Cerebellar nuclear complex (tissue), 1 donor: ENCODE measurements at places on chromosomes 12 and 14.
A peak's percentile ranks its signal among the peaks of the same experiment; 100 is the strongest.

DNA sequence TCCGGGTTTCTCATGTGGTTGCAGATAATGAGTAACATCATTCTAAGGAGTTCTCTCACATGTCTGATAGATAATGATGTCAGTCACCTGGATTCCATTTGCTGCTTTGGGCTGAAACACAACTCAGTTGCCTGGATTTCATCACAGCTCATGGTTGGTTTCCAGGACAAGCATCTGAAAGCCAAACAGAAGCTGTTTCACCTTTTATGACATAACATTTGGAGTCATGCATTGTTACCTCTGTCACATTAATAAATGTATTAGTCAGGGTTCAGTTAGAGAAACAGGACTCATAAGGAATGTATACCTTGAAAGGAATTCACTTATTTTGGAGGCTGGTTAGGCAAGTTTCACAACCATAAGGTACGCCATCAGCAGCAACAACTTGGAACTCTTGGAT lies 251.9 kb upstream of the ATXN7L3B start:
- no peak for DNase-seq

DNA sequence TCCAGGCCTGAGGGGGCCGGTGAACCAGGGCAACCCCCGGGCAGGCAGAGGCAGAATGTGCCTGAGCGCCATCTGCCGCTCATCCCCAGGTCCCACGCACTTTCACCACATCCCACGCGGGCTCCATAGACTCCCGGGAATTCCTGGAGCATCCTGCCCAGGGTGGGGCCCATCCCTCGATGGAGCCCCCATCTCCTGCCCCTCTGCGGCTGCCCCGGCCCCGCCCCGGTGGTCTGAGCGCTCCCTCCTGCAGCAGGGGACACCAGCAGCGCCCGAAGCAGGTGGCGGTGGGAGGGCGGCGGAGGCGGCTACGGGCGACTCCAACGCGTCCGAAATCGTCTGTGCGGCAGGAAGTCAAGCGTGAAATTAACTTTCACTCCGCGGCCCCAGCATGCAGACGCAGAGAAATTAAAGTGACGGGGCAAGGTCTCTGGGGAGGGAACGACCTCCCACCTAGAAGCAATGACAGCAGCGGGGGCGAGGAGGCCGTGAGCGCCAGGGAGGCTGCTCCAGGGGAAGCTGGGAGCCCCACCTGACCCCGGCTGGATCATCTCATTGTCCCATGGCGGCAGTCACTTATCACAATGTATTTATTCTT lies 122.2 kb downstream of the NCOR2 start:
- no peak for DNase-seq

DNA sequence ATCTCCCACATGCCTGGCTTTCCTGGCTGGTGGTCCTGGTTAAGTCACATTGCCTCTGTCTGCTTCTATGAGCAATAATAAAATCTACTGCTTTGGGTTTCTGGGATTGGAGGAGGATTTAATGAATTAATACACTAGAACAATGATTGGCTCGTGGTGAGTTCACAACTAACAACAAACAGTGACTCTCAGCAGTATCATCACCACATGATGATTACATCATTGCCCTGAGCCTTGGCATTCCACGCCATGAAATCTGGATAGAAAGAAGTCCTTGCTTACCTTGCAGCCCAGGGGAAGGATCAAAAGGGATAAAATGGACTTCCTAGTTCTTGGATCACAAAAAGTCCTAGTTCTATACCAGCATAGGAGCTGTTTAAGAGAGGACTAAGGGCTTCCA lies 1069.0 kb downstream of the VRK1 start:
- no peak for DNase-seq

- DNase-seq = no peak
These were observed 49.2 kb downstream of the TMEM132D start for GRCh38 chr12:129854591-129854990.

- no peak for DNase-seq
These were observed 304.8 kb upstream of the OR4E1 start for GRCh38 chr14:21978184-21978998.

DNA sequence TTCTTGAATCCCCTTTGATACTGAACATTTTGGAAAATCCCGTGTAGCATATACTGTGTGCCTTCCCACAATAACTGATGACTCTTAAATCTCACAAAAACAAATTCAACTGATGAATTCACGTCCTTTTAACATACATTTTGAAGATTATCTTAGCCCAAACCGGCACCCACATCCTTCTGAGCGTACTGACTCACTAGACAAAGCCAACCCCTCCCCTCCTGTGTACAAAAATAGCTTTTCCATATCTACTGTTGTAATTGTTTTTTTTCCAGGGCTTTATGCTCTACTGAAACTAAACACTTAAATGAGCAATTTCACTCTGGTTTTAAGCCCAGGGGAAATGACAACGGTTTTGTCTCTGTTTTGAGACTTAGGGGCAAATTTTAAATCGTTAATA lies 109.4 kb upstream of the ATF7IP start:
- no peak for DNase-seq

DNA sequence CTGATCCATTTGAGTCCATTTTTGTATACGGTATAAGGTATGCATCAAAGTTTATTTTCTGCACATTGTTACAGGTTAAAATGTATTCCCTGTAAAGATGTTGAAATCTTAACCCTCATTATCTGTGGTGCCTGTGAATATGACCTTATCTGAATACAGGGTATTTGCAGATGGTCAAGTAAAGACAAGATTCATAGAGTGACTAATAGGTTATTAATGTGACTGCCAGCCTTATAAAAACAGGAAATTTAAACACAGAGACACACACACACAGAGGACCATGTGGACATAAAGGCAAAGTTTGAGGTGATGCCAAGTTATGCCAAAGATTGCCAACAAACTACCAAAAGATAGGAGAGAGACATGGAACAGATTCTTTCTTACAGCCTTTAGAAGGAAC lies 347.2 kb upstream of the DCN start:
- no peak for DNase-seq

DNA sequence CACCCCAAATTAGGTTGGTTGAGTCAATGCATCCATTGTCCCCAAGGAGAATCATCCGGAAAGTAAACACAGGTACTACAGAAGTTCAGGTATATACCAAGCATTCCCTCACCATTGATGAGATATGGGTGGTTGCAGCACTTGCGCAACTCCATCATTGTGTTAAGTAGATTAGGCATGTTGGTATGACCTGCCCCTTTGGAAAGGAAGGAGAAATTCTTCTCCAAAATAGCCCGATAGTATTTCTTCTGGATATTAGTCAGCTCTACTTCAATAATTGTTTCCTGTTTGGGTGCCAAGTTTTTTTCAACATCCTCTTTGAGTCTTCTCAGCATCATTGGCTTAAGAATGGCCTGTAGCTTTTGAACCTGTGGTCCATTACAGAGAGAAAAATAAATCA lies 21.3 kb upstream of the SUPT16H start:
- DNase-seq = no peak

- DNase-seq = no peak
These were observed 88.4 kb downstream of the TMCC3 start for GRCh38 chr12:94561943-94562411.

- DNase-seq = no peak
These were observed 32.2 kb upstream of the GNG2 start for GRCh38 chr14:51828017-51828797.

- DNase-seq = no peak
These were observed 652 bp upstream of the LRCOL1 start for GRCh38 chr12:132610866-132611602.

GRCh38 chr12:24527102-24527501 lies 421.8 kb downstream of the BCAT1 start:
- DNase-seq = no peak

DNA sequence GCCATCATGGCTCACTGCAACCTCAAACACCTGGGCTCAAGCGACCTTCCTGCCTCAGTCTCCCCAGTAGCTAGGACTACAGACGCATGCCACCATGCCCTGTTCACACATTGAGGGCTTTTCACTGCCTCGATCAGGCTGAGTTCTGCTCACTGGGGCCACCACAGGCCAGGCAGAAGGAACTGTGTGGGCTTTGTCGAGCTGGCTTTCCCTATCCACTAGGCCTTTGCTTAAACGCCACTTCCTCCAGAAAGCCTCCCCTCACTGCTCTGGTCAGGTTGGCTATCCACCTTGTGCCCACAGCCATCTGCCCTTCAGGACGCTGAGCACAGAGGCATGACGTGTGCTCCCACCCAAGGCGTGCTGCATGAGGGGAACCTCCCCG lies 45.2 kb downstream of the MLXIP start:
- no peak for DNase-seq

GRCh38 chr12:48165089-48165981 lies 8.0 kb upstream of the ASB8 start:
- DNase-seq = no peak

DNA sequence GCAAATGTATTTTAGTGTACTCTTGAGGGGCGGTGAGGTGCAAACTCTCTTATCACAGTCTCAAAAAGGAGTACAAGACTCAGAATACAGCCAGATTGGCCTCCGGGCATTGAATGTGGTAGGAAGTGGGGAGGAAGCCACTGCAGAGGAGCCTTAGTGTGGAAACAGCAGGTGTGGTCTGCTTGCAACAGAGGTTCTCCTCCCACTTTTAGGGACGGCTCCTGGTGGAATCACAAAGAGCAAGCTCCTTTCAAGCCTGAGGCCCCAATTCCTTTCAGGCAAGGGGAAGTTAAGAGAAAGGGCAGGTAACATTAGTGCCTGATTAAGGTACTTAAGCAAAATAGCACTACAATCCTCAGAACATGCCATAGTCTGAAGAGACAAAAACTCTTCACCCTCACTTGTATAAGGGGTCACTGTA lies 23.7 kb upstream of the SLC2A3 start:
- DNase-seq = no peak

- no peak for DNase-seq
These were observed 244.3 kb upstream of the NOVA1 start for GRCh38 chr14:26841920-26842741.

GRCh38 chr14:104527857-104528459 lies 51.6 kb upstream of the C14orf180 start:
- DNase-seq = no peak

DNA sequence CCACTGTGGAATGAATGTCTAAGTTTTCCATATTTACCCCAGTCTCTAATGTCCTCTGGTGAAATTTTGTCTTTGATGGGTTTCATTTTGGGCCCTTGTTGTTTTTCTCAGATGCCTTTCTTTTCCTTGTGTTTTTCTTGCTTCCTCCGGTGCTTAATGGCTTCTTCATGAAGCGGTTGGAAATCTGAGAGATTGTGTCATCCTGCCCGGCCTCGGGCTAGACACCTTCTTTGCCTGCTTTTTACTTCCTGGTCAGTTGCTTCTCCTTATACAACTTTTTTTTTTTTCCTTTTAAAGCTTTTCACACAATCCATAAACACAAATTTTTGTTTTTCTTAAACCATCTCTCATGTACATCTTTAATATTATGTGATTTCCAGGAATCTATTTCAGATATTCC lies 7.1 kb downstream of the ETV6 start:
- no peak for DNase-seq

GRCh38 chr12:88896958-88897357 lies 316.7 kb upstream of the KITLG start:
- DNase-seq = no peak

DNA sequence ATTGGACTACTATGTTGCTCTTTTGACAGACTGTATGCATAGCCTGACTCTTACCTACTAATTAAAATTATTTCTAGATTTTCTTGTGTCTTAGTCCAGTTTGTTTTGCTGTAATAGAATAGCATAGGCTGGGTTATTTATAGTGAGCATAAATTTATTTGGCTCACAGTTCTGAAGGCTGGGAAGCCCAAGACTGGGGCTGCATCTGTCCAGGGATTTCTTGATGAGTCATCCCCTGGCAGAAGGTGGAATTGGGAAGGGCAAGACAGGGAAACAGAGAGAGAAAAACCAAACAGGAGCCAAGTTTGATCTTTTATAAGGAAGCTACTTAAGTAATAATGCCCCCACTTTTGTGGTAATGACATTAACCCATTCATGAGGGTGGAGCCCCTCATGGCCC lies 759.2 kb upstream of the LRFN5 start:
- DNase-seq = no peak

- no peak for DNase-seq
These were observed 72.8 kb downstream of the ZNF664 start for GRCh38 chr12:124045671-124046455.

DNA sequence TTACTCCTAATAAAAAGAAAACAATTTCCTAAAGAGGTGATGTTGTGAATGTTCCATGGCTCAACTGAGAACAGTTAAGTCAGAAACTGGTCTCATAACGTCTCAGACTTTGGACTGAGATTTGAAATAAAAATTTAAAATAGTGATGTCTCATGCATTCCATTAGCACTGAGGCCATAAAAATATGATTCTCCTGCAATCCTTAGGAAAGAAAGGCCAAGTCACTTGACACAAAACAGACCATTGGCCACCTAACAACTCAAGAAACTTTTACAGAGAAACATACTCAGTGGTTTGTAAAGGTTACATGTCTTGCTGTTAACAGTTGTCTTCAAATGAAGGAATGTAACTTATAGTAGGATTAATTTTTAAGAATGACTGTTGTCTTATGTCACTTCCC lies 58.1 kb downstream of the STAB2 start:
- DNase-seq = no peak

DNA sequence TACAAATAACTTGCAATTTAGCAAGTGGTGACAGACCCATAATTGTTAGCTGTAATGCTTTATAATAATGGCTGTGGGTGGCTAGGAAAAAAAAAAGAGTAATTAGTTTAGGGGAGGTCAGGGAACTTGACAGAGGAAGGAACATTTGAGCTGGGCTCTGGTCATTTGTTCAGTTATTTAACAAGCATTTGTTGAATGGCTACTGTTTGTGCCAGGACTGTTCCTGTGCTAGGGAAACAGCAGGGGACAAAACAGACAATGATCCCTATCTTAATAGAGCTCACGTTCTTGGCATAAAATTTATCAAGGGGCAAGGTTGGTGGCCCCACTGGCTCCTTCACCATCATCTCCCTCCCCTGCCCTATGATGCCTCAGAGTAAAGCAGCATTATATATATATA lies 18.5 kb downstream of the CHST11 start:
- DNase-seq = no peak

- no peak for DNase-seq
These were observed 444.6 kb downstream of the RAD51B start for GRCh38 chr14:68264260-68264569.

GRCh38 chr12:67333649-67334048 lies 64.5 kb downstream of the CAND1 start:
- DNase-seq = no peak

GRCh38 chr14:36442824-36443241 lies 77.2 kb downstream of the NKX2-1 start:
- DNase-seq = no peak

- no peak for DNase-seq
These were observed 31.0 kb upstream of the GRIP1 start for GRCh38 chr12:66709893-66710292.

DNA sequence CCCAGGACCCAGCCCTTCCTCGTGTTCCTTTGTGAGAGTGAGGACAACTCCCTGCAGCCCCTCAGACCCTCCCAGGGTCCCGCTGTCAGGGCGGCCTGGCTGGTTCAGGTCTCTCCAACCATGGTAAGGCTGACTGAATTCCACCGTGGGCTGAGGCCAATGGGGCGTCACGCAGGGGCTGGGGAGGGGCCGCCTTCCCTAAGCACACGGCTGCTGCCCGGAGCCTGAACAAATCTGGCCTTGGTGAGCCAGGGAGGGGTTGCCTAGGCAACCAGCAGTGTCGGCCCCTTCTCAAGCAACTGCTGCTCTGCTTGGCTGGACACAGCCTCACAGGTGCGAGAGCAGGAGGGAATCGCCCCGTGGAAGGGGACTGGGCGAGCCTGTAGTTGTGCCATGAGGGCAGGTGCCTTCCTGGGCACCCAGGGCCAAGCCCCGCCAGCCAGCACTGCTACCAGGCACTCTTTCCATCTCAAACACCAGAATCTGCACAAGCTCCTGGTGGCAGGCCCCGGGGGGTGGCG lies 37.0 kb upstream of the GALNT9 start:
- peak; percentile 87 for DNase-seq
